NCI-H460 (cell line): ENCODE measurements at places on chromosomes 2 and 18.

DNA sequence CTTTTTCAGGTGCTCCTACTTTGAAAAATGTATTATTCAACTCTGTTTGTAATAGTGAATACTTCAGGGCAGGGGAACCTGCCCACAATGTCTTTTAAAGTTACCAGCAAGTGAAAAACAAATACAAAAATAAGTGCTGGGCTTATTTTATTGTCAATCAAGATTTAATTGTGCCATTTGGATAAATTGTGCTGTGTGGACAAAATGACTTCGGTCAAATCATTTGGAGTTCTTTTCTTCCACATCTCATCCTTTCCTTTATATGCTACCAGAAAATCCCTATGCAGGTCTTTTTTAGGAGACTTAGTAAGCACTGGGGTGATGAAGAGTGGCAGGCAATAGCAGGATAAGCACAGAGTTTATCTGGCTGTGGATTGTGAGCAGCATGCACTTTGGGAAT lies 63.9 kb downstream of the NYAP2 start:
- DNase-seq = no peak

DNA sequence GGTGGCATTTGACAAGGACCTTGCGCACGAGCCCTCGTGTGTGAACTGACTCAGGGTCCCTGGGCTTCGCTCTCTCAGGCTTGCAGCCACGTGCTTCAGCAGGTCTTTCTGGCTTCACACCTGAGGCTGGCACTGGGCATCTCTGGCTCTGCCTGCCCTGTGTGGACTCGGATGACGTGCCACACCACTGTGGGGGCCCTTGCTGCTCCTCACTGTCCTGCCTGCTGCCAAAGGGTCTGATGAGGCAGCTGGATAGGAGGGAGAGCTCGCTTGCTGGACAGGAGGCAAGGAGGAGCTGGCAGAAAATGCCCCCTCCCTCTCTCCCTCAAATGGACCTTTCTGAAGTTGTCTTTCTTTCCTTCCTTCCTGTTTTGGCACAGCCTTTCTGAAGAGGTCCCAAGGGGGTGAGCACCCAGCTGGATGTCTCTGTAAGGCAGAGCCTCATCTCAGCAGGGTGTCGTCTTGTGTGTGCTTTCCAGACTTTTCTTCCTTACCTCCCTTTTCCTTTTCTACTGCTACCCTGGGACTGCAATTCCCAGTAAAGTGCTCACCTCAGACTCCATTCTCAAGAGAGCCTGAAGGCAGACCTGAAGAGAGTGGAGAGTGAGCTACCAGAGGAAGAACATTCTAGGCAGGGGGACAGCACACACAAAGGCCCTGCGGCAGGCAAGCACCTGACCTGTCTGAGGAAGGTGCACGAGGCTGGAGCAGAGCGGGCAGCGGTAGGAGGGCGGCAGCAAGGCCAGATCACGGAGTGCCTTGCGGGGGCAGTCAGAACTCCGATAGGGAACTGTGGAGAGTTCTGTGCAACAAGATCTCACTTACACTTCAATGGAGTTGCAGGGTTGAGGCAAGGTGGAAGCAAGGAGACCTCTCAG lies 5.3 kb downstream of the PER2 start:
- DNase-seq = no peak

- no peak for DNase-seq
Observed at GRCh38 chr2:70826696-70827350, 6.4 kb upstream of the CLEC4F start.

GRCh38 chr2:154158101-154158500 lies 286.4 kb downstream of the GALNT13 start:
- DNase-seq = no peak

GRCh38 chr2:240573516-240574385 lies 5.5 kb downstream of the RNPEPL1 start:
- DNase-seq = no peak

- DNase-seq = no peak
Observed at GRCh38 chr2:135043345-135043744, 3.9 kb downstream of the MAP3K19 start.

DNA sequence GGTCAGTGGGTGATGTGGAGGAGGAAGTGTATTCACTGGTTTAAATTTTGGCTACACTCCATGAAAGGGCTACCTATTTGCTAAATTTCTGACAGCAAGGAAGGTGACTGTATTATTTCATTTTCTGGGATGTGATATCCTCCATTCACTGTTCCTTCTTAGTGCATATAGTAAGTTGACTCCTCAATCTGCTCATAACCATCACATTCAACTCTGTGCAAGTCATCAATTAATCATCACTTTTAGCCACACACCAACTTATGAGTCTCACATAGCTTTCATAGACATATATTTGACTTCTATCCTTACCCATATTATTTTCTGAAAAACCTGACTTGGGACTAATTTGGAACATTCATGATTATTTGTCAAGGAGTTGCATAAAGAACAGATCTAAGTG lies 16.9 kb downstream of the KLHL41 start:
- DNase-seq = no peak

- DNase-seq = no peak
Observed at GRCh38 chr2:154425994-154426393, 272.5 kb upstream of the KCNJ3 start.

DNA sequence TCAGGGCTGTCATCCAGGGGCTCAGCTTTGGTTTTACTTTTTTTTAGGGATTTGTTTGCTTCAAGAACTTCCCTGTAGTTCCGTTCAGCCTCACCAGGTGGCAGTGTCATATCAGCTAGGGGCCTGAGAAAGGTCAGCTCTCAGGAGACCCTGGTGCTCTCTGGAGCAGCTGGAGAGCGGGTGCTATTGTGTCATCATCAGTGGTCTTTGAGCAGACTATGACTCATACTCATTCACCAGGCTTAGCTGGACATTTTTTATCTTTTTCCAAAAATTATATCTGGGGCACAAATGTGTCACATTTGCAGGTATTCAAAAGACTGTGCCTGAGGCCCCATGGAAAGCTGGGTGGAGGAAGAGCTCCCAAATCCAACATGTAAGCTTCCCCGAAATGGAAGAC lies 24.4 kb downstream of the ZNF892 start:
- peak; percentile 52 for DNase-seq

DNA sequence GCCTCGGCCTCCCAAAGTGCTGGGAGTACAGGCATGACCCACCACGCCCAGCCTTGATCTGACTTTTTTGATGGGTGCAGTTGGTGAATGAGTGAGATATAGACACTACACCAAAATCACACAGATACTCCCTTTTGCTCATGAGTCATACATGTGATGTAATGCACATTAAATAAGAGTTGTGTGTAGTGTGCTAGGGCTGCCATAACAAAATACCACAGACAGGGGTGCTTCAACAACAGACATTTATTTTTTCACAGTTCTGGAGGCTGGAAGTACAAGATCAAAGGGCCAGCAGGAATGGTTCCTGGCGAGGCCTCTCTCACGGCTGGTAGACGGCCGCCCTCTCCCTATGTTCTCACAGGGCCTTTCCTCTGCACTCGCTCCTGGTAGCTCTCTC lies 46.6 kb downstream of the GBX2 start:
- DNase-seq = no peak

- DNase-seq = no peak
Observed at GRCh38 chr2:196840171-196840570, 31.0 kb upstream of the C2orf66 start.

DNA sequence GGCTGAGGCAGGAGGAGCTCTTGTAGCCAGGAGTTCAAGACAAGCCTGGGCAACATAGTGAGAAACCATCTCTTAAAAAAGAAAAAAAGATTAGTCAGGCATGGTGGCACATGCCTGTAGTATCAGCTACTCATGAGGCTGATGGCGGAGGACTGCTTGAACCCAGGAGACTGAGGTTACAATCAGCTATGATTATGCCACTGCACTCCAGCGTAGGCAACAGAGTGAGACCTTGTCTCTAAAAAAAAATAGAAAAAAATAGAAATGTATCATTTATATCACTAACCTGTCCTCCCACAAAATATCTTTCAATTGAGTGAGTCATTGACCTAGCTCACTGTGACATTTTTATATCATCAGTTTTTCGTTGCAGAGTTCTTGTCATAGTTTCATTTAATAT lies 152.5 kb downstream of the DTNA start:
- DNase-seq = no peak

DNA sequence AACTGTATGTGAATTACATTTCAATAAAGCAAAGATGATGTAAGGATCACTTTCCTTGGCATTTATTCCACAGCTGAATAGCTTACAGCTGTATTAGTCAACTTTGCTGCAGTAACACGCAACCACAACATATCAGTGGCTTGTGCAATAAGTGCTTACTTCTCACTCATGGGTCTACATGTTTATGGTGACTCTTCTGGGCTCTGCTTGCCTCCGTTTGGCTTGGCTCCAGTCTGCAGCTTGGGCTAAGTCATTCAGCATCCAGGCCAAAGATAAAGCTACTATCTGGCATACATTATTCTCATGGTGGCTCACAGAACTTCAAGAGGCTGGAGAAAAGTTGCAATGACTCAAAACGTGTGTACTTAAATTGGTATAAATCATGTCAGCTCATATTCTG lies 355.0 kb downstream of the RNF144A start:
- no peak for DNase-seq

DNA sequence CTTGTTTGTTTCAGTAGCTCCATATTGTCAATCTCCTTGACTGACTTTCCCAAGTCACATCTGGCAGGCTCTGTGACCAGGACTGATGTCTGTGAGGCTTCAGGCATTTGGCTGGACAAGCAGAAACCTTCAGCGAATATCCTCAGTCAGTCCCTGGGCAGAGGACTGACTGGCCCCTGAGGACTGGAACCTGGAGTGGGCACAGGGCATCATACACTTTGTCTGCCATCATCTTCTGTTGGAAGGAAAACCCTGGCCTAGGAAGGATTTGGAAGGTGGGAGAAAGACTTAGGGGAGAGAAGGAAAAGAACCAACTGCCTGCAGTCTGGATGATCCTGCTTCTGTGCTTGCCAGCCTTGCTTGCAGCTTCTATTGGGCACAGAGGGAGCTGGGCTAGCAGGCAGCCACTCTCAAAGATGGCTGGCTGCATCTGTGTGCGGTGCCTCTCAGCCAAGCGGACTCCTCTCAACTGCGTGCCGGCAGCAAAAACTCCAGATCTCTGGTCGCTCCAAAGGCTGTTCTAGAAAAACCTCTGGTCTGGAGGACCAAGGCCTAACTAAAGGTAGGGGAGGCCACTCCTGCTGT lies 126.8 kb downstream of the MARCHF4 start:
- DNase-seq = no peak

DNA sequence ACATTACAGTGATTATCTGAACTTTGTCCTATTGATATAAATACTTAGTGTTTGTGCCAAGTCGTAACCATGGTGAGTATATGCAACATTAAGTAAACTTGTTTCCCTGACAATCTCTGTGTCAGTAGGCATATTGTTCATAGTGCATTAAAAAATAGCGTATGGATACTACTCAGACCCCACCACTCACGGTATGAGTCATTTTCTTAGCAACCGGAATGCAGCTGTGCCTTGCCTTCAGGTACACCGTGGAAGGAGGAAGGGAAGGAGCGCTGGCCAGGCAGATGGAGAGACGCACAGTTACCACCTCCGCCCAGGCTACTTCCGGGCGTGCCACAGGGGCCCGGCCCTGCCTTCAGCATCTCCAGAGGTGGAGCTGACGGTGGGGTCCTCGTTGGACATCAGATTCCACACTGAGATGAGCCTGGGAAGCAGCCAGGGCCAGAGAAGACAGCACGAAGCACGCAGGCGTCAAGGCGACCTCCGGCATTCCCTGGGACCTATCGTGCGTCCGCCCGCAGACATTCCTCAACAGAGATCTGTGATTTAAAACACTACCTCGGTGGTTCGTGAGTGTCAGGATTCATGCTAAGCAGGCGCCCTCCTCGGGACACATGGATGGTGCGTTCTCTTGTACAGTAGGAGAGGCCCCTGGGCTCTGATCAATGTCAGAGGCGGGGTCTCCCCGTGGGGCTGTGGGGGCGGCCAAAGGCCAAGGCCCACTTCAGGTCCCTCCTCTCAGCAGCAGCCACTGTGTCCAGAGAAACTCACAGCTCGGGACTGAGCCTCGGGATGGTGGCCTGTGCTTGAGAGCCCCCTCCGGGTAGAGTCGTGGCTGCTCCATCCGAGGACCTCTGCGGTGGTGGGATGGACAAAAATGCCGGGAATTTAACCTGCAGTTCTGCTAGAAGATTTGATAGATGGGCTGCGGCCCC lies 82.2 kb upstream of the HDAC4 start:
- DNase-seq = no peak

- peak; percentile 71 for DNase-seq
Observed at GRCh38 chr2:63842149-63843061, 709 bp downstream of the UGP2 start.

DNA sequence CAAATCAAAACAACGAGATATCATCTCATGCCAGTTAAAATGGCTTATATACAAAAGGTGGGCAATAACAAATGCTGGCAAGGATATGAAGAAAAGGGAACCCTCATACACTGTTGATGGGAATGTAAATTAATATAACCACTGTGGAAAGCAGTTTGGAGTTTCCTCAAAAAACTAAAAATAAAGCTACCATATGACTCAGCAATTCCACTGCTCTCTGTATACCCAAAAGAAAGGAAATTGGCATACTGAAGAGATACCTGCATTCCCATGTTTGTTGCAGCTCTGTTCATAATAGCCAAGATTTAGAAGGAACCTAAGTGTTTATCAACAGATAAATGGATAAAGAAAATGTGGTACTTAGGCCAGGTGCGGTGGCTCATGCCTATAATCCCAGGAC lies 124.8 kb downstream of the MSTN start:
- DNase-seq = no peak

- DNase-seq = no peak
Observed at GRCh38 chr2:145386973-145387372, 867.1 kb upstream of the ZEB2 start.

- no peak for DNase-seq
Observed at GRCh38 chr18:32909798-32910561, 137.2 kb upstream of the KLHL14 start.

- DNase-seq = no peak
Observed at GRCh38 chr2:16615687-16616615, 49.7 kb downstream of the CYRIA start.

DNA sequence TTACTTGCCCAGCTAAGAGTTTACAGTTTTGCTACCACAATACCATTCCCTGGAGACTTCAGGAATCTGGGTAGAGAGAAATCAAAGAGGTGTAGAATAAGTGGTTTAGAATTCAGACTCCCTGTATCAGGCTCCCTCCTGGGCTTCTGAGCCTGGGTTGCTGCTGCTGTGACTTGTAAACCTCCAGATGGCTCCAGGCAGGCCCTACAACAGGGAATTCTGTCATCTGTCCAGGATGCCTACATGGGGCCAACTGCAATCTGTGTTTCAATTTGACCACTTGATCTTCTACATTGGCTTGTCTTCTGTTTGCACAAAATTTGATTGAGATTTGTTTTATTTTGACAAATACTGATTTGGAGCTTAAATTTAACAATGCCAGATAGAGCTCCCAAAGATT lies 183.9 kb downstream of the RAD51AP2 start:
- no peak for DNase-seq

- DNase-seq = no peak
Observed at GRCh38 chr2:2520401-2520811, 189.3 kb upstream of the MYT1L start.

DNA sequence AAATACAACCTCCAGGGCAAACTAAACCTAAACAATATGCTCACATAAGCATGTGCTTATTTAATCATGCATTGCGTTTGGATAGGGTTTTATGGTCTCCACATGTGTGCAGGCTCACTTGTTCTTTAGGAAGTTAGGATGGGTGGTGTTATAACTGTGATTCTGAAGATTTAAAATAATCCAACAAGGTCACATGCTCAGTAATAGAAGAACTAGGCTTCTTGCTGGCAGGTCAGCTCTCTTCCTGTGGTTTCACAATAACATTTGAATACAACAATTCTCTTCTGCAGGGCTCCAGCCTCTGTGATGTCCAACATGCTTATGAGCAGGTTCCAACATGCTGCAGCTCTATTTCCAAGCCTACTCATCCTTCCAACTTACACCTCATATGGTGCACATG lies 84.0 kb downstream of the MYL12B start:
- no peak for DNase-seq

- no peak for DNase-seq
Observed at GRCh38 chr2:156129227-156129626, 203.3 kb downstream of the NR4A2 start.
